ENCODE measurements at places on chromosomes 2 and 18.
A peak's percentile ranks its signal among the peaks of the same experiment; 100 is the strongest.

GRCh38 chr2:221330436-221330835 is 241.7 kb downstream of the EPHA4 start:
- no peak for DNase-seq

GRCh38 chr2:45769854-45770576 is 118.5 kb downstream of the PRKCE start:
- no peak for DNase-seq

- no peak for DNase-seq
These were observed 108.1 kb upstream of the POU3F3 start for GRCh38 chr2:104745846-104746245.

DNA sequence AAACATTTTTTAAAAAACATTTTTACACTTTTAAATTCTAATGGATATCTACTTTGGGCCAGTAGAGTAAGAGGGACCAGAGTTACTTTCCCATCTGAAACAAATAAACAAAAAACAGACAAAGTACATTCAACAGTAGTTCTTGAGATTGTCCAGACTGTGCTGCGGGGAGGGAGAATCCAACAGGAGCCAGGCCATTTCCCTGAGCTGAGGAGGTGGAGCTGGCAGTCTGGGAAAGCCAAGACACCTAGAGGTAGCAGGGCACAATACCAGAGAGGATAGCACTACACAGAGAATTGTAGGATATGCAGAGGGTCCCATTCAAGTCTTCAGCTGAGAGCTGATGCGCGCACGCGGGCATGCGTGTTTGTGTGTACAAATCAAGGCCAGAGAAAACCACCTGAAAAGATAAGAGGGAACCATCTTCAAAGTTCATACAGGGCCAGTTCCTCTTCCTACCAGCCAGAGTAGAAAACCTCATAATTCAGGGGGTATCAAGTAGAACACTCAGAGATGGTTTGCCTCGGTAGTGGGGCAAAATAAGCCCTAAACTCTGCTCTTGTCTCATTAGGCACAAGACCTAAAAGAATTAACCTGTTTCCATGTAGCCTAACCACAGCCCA is 44.0 kb downstream of the PTRHD1 start:
- no peak for DNase-seq

DNA sequence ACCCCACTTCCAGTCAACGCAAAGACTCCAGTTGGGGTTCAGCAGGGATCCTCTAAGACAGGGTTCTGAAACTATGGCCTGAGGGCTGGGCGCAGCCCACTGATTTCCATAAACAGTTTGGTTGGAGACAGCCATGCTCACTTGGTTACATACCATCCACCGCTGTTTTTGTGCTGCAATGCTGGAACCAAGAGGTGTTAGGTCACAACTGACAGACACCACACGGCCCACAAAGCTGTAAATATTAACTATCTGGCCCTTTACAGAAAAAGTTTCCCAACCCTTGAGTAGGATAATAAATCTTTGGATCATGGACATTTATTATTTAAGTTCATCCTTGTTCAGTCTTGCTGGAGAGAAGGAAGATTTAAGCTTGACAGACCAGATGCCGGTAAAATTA is 8.4 kb upstream of the CD226 start:
- no peak for DNase-seq

GRCh38 chr2:20992201-20992711 is 51.6 kb downstream of the APOB start:
- no peak for DNase-seq

DNA sequence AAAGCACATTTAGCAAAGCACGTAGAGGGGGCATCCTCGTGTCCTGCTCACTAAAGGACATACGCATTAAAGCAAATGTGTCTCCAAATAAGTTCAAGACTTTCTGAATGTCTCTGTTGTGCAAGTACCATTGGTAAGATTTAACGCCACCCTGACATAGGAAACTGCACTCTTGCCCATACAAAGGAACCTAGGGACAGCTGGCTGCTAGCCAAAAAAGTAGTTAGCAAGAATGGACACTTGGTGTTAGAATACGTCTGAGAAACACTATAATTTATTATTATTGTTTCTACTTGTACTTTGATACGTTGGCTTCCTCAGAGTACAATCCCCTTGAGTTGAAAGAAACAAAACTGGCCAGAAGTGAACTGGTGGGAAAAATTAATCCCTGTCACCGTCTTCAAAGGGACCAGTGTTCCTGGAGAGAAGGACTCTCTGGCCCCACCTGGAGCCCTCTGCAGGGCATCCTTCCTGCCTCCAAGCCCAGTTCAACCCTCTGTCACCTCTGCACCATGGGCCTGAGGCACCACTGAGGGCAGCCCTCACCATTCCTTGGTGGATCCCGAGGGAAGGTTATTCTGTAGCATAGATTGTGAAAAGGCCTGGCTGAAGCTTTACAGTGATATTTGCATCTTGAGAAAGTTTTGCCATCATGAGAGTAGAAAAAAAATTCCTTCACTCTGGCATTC is 51.4 kb upstream of the APCDD1 start:
- no peak for DNase-seq

DNA sequence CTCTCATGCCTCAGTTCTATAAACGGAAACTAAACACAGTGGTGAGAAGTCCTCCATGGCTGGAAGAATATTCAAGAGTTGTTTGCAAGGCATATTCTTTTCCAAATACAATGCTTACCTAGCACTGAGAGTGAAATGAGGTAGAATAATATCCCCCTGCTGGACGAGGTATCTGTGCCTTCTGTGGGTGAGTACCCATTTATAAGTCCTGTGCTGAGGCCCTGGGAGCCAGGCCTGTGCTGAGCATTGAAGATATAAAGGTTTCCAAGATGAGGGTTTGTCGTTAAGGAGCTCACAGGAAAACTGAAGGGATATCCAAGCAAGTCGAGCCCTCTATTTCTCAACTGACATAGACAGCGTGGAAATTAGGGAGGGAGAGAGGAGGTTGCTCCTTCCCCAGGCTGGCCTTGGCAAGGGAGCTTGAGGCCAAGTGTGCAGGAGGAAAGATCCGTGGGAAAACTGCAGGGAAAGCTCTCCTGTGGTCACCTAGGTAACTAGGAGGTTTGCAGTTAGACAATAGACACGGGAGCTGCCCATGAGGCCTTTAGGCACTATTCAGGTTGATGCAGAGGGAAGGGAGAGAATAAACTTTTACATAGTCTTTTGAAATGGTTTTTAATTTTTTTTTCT is 17.6 kb downstream of the PTPRM start:
- no peak for DNase-seq

- DNase-seq: no peak
These were observed 54.5 kb downstream of the TSHZ1 start for GRCh38 chr18:75264926-75265597.

DNA sequence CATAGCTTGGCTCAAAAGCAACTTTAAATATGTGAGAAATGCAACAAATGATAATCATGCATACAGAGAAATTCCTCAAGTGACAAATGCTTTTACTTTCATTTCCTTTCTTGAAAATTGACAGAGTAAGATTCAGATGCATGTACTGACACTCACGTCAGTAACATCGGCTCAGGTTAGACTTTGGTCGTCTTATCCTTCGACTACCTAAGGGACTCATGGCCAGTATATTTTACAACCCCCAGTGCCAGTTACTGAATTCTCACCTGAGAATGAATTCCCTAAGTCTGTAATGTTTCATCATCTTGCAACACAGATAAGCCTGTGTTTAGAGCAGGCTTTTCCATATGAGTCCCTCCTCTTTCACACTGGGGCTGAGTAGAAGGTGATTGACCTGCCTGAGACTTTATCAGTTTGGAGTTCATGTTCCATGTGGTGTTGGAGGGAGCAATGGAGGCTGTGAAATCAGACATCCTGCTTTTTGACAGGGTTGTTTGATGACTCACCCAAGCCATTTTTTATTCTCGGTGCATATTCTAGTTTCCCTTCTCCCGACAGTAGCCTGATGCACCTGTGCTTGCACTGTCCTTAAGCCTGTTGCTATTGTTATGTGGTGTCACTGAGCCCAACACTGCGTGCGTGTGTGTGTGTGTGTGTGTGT is 30.5 kb upstream of the ATP8B1 start:
- DNase-seq: no peak

DNA sequence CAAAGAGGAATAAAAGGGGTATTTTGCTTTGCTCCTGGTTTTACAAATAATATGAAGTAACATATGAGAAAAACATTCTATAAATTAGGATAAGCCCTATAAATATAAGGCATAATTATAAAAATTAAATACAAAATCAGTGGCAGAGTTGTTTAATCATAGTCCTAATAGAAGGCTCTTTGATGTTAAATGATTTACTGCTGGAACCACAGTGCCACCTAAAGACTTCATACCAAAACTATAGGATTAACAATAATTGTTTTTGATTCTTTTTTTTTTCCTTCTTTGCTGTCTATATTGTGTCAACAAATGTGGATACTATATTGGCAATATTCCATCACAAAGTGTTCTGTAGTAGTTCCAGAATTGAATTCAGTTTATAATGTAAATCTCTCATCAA is 837.7 kb upstream of the SLC39A10 start:
- no peak for DNase-seq

- no peak for DNase-seq
These were observed 60.1 kb upstream of the ROCK2 start for GRCh38 chr2:11404376-11405073.

DNA sequence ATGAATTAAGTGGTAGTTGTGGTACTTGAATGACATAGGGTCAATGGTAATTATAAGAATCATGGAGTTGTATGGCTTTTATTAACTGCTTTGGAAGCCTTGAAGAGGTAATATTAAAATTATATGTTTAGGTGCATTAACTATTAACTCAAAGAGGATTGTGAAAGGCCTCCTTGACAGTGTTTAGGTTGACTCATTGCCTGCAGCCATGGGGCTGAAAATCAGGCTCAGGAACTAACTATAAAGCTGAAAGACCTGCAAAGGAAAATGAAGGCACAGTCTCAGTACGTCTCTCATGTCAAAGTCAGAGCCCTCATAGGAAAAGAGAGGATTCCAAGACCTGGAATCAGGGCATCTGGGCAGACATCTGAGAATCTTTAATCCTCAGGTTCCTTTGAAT is 31.0 kb downstream of the CACNB4 start:
- DNase-seq: no peak

DNA sequence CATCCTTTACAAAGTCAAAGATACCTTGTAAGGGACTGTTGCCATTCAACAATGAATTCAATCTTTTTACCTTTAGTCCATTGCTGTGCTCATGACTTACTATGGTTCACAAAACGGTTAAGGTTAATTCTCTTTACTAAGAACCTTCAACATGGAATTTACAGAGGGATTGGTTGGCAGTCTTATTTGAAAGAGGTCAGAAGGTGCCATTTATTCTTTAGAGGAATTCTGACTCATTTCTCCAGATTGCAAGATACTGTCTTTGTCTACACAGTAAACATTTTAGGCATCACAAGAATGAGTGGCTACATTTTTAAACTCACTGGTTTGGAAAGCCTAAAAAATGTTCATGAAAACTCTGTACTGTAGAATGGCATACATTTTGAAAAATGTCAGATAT is 17.4 kb downstream of the KCNH7 start:
- no peak for DNase-seq

GRCh38 chr2:17076533-17076932 is 410.9 kb upstream of the CYRIA start:
- DNase-seq: no peak

GRCh38 chr2:102449370-102449974 is 23.6 kb upstream of the SLC9A4 start:
- DNase-seq: peak; percentile 20

DNA sequence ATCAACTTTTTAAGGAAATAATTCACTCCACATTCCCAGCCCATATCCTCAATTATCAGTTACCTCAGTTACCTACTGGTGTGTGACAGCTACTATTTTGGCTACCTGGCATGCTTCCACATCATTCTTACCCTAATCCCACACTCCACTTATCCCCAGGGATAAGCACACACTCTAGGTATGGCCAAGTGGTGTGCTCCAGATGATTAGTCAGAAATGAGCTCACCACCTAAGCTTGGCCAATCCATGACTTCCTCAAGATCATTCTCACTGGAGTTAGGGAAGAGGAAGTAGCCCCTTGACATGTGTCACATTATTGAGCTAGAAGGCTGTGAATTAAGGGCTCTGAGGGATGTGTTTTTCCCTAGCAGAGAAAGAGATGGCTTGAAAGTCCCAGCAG is 20.9 kb upstream of the SMAD4 start:
- no peak for DNase-seq

- no peak for DNase-seq
These were observed 1226.1 kb upstream of the NRXN1 start for GRCh38 chr2:52258038-52258437.

- no peak for DNase-seq
These were observed 22.9 kb downstream of the ITGB1BP1 start for GRCh38 chr2:9400268-9401058.

- no peak for DNase-seq
These were observed 6.5 kb upstream of the NT5DC4 start for GRCh38 chr2:112714331-112714730.

GRCh38 chr2:202723746-202724145 is 89.0 kb downstream of the FAM117B start:
- DNase-seq: no peak

DNA sequence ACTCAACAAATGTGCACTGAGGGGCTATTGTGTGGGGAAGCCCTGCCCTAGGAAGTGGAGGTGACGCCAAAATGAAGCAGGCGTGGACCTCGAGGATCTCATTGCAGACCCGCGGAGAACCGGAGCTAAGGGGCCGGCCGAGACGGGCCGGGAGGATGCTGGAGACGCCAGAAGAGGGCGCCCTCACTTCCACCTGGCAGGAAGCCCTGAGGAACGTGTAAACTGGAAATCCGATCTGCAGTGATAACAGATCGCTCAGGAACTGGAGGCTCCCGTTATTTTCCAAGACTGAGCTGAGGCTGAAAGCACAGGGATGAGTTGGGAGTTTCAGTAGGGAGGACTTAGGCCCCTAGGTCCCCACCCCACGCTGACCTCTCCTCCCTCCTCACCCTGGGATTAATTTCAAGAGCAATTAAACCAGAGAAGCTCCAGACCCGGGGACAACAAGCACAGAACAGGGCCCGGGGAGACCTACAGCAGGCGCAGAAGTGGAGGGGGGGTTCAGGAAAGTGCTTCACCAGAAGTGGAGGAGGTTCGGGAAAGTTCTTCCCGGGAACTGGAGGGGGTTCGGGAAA is 7.7 kb upstream of the COL6A3 start:
- peak; percentile 52 for DNase-seq

- no peak for DNase-seq
These were observed 303.8 kb upstream of the TRIB2 start for GRCh38 chr2:12412898-12413305.

DNA sequence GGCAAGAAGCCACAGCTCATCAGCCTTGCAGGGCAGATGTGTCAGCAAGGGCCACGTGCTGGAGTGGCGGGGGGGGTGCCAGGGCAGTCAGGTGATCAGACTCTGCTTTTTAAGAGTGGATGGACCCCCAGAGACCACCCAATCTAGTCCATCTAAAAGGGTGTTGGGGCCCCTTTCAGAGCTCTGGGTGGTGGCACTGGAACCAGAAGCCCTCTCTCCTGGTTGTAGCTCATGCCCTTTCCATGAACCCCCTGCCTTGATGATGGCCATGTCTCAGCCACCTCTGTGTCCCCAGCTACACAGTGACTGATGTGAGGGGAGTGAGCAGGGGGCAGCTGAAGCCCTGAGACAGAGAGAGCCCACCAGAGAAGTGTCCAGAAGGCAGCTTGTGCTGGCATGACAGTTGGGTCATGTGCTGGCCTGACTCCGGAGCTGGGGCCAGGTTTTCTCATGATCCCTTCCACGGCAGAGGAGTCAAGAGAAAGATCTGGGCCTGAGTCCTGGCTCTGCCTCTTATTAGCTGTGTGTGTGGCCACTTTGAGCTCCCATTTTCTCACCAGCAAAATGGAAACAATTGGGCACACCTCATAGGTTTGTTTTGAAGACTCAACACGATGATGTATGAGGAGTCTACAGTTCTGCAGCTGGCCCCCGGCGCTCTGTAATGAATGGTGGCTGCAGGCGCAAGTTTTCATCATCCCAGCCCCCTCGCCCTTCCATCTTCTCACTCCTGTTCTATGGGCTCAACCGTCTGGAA is 195.7 kb downstream of the ZFP36L2 start:
- no peak for DNase-seq

Data from activated CD8-positive, alpha-beta memory T cell treated with anti-CD3 and anti-CD28 coated beads for 1 hour (primary cell).